Thyroid gland (tissue), 4 donors: ENCODE measurements at places on chromosomes 6 and 20. TPM values are rescaled to one million over a fixed set of nuclear protein-coding genes. Genes with fewer than 3 reads are reported as not detected.

ADA gene
- 13.9 TPM for total RNA-seq

FOXS1 gene
- total RNA-seq, result 1.0 TPM

POU3F2 gene
- not detected for total RNA-seq

RUNX2 gene
- 4.2 TPM for total RNA-seq

GPR6 gene
- not detected for total RNA-seq

OPN5 gene
- total RNA-seq, result not detected

UCKL1 gene
- total RNA-seq, result 44.3 TPM

PDYN gene
- total RNA-seq, result not detected

SAMD10 gene
- 3.7 TPM for total RNA-seq

GGTLC1 gene
- total RNA-seq, result 2.0 TPM

DYNLRB1 gene
- 190 TPM for total RNA-seq

DPPA5 gene
- not detected for total RNA-seq

PAX1 gene
- total RNA-seq, result 0.81 TPM

SMAP1 gene
- 27.3 TPM for total RNA-seq

RIMS4 gene
- total RNA-seq, result 13.8 TPM

PRRC2A gene
- total RNA-seq, result 87.8 TPM

LZTS3 gene
- 27.7 TPM for total RNA-seq

FAM209B gene
- 0.56 TPM for total RNA-seq

SLCO4A1 gene
- 18.3 TPM for total RNA-seq

SEMG1 gene
- total RNA-seq, result not detected

VSX1 gene
- not detected for total RNA-seq

TINAG gene
- total RNA-seq, result not detected

TRIM40 gene
- total RNA-seq, result not detected

RPP21 gene
- total RNA-seq, result 27.2 TPM

RNASET2 gene
- total RNA-seq, result 138 TPM

OR2J3 gene
- total RNA-seq, result not detected

ERMARD gene
- total RNA-seq, result 49.8 TPM

ESR1 gene
- 3.5 TPM for total RNA-seq

SLC32A1 gene
- not detected for total RNA-seq

MYH7B gene
- 1.0 TPM for total RNA-seq

OR5V1 gene
- total RNA-seq, result not detected

POM121L2 gene
- total RNA-seq, result not detected

C6orf132 gene
- total RNA-seq, result 34.3 TPM

BHLHE23 gene
- total RNA-seq, result not detected

KCNK15 gene
- total RNA-seq, result 5.1 TPM

DZANK1 gene
- 8.0 TPM for total RNA-seq

WFDC10B gene
- total RNA-seq, result not detected
